MV-4-11 (cell line): ENCODE measurements at places on chromosomes 7 and 10.
A peak's percentile ranks its signal among the peaks of the same experiment; 100 is the strongest.

DNA sequence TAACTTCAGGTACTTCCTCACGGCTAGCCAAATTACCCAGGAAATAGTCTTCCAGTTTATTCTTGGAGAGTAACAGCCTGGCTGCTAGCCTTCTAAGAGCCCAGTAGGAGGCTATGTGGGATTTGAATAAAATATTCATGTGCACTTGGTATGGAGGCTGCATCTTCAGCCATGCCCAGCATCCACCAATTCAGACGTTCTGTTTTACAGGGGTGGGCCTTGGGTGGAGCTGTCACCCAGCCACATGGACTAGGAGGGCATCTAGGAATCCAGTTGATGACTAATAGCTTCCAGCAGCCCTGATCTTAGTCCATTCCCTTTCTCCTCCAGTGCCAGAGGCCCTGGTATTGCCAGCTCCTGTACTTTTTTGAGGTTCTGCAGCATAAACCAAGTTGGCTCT, 66.3 kb upstream of the ZRANB1 start:
- DNase-seq: no peak

DNA sequence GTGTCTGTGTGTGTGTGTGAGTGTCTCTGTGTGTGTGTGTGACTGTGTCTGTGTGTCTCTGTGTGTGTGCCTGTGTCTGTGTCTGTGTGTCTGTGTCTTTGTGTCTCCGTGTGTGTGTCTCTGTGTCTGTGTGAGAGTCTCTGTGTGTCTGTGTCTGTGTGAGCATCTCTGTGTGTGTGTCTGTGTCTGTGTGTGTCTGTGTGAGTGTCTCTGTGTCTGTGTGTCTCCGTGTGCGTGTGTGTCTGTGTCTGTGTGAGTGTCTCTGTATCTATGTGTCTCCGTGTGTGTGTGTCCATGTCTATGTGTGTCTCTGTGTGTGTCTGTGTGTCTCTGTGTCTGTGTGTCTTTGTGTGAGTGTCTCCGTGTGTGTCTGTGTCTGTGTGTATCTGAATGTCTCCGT, 120.4 kb downstream of the SH2D4B start:
- no peak for DNase-seq

- DNase-seq: no peak
These were observed 504.8 kb downstream of the NXPH1 start for GRCh38 chr7:8938044-8938805.

GRCh38 chr10:3781468-3782145, 3.4 kb downstream of the KLF6 start:
- peak; percentile 70 for DNase-seq

DNA sequence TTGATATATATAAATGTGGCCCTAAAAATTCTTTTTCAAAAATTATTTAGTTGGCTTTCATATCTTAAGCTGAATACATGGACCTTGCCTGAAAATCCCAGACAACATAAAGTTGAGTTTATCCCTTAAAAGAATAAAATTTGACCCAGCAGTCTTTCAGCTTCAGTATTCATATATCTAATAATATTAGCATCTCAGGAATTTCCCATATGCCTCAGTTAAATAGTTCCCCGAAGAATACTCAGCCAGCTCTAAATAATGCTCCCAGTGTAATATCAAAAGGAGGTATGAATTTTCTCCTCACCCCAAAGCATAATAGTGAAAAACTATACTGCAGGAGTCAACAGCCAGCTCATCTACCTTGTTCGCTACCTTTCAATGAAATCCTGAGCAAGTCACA, 145.9 kb downstream of the CTNNA3 start:
- no peak for DNase-seq

DNA sequence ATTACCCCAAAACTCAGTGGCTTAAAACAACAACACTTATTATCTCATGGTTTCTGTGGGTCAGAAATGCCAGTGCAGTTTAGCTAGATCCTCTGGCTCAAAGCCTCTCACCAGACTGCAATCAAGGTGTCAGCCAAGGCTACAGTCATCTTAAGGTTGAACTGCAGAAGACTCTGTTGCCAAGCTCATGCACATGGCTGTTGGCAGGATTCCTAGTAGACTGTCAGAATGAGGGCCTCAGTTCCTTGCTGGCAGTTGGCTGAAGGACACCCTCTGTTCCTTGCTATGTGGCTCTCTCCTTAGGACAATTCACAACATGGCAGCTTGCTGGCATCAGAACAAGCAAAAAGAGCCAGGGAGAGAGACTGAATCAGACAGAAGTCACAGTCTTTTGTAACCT, 34.7 kb downstream of the TOMM7 start:
- no peak for DNase-seq

DNA sequence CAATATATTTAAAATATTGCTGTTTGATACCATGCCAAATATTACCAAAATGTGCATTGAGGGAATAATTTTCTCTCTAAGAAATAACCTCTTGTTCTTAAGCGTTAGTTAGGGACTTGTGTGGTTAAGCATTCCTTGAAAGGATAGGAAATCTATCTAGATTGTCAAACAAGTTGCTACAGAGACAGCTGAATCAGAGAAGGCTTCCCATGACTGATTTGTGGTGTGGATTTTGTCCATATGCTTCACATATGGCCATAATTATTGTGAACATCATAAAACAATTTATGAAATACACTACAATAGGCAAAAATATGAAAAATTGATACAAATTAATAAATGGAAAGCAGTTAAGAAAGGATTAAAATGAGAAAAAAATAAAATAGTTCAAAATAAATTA, 96.3 kb downstream of the GNAT3 start:
- no peak for DNase-seq

GRCh38 chr7:152180587-152180986, 155.1 kb downstream of the GALNT11 start:
- DNase-seq: no peak

DNA sequence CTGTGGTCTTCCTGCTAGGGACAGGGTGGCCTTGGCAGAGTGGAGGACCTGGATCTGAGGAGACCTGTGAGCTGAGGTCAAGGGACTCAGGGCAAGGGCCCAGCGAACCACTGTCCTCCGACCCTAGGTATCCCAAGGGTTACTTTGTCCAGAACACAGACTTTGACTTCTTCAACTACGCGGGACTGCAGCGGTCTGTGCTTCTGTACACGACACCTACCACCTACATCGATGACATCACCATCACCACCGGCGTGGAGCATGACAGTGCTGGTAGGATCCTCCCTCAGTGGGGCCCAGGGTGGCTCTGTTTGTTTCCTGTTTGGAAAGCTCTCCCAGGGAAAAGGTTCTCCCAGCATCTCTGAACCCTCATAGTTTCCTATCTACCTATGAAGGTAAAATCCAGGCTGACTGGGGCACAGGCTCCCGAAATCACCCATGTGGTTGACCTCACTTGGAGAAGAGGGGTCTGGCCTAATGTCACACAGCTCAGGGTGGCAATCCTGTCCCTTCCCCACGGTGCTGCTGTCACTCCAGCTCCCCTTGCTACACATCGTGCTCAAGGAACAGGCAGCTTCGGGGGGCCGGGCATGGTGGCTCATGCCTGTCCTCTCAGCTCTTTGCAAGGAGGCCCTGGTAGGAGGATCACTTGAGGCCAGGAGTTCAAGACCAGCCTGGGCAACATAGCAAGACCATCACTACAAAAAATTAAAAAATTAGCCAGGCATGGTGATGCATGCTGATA, 57.6 kb downstream of the ZNF727 start:
- DNase-seq: no peak

- no peak for DNase-seq
These were observed 64.8 kb upstream of the LOXL4 start for GRCh38 chr10:98332623-98333269.

- no peak for DNase-seq
These were observed 232.7 kb downstream of the ADAM12 start for GRCh38 chr10:126155528-126155927.

DNA sequence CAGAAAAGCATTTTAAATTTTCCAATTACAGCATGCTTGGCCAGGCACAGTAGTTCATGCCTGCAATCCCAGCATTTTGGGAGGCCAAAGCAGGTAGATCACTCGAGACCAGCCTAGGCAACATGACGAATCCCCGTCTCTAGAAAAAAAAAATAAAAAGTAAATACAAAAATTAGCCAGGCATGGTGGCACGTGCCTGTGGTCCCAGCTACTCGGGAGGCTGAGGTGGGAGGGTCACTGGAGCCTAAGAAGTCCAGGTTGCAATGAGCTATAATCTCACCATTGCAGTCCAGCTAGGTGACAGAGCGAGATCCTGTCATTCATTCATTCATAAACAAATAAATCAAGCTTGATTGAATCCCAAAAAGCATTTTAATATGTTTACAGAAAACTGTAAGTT, 234.9 kb downstream of the PARD3 start:
- DNase-seq: no peak

GRCh38 chr10:35040760-35041501, 49.2 kb downstream of the CUL2 start:
- DNase-seq: no peak

GRCh38 chr10:77049896-77050295, 587.7 kb downstream of the KCNMA1 start:
- DNase-seq: no peak

DNA sequence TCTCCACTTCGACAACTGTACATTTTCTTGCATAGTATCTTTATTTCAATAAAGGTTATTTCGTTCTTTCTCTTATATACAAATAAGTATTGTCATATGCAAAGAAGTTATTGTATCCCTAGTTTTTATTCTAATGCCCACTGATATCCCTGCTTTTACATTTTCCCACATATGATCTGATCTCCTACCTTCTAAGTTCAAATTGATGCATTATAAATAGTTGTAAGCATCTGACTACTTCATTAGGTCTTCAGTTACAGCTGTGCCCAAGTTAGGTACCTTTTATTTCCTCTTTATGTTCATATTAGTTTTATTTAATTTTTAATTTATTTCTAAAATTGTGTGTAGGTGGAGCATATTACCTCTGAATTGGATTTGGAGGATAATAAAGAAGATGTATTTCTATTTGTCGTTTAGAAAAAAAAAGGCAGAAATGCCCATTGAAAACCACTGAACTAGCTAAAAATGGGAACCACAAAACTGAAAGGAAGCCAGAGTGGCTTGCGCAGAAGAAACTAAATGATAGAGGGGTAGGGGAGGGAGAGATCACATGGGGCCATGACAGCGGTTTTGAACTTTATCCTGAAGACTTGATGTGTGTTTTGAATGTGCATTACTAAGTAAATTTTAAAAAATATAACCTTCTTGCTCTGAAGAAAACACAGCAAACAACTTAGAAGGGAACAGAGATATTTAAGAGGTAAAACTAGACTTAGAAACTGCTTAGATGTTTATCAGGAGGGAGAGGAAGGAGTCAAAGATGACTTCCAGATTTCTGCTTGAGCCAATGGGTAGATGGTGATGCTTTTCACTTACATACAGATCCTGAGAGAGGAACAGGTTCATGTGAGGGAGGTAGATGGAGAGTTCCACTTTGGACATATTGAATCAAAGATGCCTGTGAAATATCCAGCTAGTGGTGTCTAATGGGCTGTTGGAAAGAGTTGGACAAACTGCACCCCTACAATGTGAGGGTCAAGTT, 9.3 kb upstream of the ZC3HAV1L start:
- peak; percentile 32 for DNase-seq

- DNase-seq: peak; percentile 6
These were observed 70.1 kb downstream of the ST7 start for GRCh38 chr7:117023325-117023854.

- DNase-seq: peak; percentile 21
These were observed 64.5 kb upstream of the MPP7 start for GRCh38 chr10:28367413-28367812.

- no peak for DNase-seq
These were observed 28.4 kb upstream of the RET start for GRCh38 chr10:43048301-43049051.

DNA sequence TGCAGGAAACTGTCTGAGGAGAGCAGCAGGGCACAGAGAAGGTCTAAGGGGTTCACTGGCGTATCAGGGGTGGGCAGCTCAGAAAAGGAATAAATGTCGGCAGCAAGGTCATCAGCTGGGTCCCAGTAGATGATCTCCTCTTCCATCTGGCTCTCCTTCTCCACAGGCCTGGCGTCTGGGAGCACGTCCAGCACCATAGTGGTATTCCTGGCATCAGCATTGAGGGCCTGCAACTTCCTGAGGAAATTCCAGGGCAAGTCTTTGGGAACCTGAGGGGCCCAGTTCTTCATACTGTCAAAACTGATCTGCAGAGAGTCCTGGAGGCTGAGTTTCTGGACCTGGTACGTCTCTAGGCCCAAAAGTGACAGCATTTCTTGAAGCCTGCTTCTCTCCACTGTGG, 9.6 kb upstream of the MRPS24 start:
- DNase-seq: no peak
